ENCODE measurements at places on chromosomes 16 and 17. TPM values are rescaled to one million over a fixed set of nuclear protein-coding genes. Genes with fewer than 3 reads are reported as not detected.

Gene GP2
- total RNA-seq = not detected

- no peak for DNase-seq
Observed at GRCh38 chr16:2467528-2468232, 3.4 kb upstream of the NTN3 start.

Gene SLC6A2
- not detected for total RNA-seq

DNA sequence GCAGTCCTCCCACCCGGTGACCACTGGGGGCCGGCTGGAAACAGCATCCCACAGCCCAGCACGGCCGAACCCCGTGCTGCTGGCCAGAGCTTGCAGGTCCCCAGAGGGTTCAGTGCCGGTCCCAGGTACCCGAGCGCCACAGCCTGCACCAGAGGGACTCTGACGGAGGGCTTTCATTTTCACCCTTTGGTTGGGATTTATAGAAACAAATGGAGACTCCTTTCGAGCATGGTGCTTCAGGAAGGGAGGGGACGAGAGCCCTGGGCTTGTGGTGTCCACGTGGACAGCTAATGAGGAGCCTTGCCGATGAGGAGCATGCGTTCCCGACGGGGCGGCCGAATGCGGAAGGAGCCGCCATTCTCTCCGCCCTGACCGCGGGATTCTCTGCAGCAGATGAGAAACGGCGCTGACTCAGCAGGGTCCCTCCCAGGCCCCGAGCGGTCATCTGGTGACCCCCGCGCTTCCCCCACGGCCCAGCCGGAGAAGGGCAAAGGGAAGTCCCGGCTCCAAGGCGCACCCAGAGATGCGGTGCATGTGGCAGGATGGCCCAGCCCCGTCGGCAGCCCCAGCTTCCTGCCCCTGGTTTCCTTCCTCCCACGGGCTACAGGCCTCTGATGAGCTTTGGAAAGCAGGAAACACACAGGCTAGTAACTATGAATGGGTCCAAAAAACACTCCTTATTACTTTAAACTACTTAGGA is 9.8 kb downstream of the SLC38A10 start:
- peak; percentile 79 for DNase-seq

Gene CCL23
- not detected for total RNA-seq

Gene IL17C
- not detected for total RNA-seq

Gene IGSF6
- total RNA-seq = 0.09 TPM

GRCh38 chr16:67329901-67330300 is 3.3 kb downstream of the LRRC36 start:
- DNase-seq = no peak

- DNase-seq = no peak
Observed at GRCh38 chr16:87127061-87127765, 190.0 kb downstream of the C16orf95 start.

DNA sequence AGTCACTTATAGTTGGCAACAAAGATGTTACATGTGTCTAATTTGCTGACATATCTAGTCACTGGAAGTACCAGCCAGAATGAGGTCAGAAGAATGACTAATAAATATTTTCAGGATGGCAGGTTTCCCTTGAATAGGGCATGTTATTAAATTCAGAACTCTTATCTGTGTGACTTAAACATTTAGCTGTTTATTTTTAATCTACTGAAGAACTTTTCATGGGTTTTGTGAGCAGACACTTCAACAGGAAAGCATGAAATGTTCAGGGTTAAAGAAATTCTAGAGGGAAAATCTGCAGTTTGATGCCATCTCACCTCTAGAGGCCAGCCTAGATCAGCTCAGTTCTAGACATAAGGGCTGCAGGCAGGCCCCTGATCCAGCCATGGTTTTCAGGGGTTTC is 13.2 kb downstream of the JPT2 start:
- DNase-seq = no peak

Gene KRTAP17-1
- total RNA-seq = not detected

DNA sequence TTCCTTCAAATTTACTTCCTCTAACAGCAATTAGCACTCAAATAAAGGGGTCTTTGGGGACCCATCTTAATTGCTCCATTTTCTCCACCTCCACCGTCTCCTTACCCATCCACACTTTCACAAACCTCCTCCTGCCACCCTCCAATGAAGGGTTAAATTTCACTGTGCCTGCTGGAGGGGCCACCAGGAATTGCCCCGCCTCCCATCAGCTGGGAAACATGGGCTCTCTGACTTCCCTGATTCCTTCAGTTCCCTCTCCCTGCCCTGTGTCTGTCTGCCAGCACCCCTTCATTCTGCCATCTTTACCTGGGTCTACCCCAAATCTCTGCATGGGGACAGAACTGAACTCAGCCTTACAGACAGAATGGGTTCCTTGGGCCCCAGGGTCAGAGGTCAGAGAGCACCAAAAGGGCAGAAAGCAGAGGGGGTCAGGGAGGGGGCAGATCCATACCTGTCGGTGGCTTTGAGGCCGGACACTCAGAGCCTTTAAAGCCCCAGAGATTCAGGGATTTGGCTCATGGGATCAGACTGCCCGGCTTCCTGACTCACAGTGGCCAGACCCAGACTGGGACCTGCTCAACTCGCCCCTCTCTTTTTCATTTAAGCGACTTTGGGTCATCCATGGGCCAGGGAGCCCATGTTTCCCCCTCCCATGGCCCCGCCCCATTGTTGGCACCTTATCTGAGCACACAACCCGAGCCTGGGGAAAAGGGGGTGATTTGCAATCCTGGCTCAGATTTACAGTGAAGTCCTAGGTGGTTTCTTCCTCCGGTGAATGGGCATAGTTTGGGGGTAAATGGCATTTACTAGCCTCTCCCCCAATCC is 17.6 kb upstream of the SP2 start:
- DNase-seq = no peak

DNA sequence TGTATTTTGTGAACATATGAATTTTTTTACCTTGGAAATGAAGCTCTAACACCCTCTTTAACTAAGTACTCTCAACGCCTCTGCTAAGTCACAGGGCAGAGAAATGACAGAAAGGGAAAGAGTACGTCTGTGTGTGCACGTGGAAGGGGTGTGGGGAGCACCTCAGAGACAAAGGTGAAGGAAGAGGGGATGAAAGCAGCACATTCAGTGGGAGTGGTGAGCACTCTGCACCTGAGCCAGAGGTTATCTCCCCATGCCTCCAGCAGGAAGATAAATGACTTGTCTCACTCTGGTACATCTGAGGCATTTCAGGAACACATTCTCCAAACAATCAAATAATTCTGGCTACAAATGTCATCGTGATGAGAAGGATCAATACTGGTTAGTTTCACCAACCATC is 15.0 kb downstream of the GNA13 start:
- no peak for DNase-seq

GRCh38 chr16:15567823-15568222 is 75.1 kb downstream of the MARF1 start:
- no peak for DNase-seq

Gene ALDH3A1
- total RNA-seq = not detected

DNA sequence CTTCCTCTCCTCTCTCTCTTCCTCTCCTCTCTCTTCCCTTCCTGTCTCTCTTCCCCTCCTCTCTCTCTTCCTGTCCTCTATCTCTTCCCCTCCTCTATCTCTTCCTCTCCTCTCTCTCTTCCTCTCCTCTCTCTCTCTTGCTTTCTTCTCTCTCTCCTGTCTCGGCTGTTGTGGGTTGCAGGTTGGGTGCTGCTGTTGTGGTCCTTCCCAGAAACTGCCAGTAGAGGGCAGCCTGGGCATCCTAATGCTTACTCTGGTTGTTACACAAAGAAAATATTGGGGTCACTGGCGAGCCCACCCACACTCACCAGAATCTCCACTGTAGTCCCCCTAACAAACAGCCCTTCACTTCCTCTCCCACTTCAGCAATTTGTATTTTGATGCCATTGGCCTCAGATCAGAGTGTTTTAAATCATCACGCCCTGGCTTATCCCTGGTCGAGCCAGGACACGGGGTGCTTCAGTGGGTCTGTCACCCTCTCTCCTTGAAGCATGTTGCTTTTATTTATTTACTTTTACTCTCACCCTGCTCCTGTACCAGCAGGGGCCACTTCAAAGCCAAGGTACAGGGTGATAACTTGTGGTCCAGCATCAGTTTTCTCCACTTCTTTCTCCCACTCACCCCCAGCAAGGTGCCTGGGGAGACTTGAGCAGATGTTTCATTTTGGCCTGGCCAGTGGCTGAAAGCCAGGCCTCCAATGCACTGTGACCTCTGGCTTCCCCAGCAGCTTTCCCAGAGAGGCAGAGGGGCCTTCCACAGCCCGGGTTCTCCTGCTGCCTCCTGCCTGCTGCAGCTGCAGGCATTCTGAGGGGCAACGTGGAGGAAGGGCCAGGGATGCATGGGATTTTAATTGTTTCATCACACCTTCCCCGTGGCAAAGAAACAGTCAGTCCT is 4.7 kb upstream of the MMP15 start:
- peak; percentile 82 for DNase-seq

DNA sequence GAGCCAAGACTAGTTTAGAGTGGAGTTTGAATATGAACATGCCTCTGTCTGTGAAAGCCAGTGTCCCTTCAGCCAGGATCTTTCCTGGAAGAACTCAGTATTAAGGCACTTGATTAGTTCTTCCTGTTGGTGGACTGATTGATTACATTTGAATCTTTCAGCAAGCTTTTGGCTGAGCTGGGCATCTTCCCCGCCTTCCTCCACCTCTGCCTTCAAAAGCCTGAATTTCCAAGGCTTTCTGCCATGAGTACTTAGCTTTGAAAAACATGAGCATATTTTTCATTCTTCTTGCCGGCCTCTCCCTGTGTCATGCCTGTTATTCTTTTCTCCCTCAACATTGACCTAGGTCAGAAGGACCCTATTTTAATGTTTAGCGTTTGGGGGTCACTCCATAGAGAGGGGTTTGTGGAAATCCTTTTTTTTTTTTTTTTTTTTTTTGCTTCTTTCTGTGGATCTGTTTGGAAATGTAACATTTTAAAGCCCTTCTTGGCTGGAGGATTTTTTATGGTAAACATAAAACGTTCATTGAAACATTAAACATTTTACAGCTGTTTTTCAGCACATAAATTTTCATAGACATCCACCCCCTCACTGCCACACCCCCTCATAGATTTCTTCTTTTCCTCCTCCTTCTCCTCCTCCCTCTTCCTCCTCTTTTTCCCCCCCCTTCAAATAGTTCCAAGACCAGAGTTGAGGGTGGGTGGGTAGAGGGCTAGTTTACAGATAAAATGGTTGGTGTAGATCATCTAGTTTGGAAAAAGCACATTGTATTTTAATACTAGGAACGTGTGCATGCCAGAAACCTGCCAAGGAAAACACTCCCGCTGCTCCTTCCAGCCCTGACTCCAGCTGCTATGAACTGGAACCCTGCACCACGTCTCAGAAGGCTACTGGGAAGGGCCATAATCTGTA is 645.9 kb downstream of the WWOX start:
- no peak for DNase-seq

DNA sequence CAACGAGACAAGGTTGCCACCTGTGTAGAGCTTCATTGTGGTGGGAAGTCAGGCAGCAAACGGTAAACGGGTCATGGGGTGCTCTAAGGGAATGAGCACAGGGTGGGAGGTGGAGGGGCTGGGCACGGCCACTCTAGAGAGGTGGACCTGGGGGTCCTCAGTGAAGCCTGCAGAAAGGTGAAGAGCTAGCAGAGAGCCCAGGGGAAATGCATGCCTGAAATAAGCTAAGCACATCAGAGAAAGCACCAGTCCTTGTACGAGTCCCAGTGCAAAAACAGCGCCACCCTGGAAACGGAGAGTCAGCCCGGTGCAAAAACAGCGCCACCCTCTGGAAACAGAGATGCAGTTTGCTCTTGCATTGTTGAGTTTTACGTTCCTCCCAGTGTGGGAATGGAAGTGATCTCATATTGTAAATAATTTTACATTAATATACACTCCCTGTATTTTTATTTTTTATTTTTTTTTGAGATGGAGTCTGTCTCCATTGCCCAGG is 65.0 kb downstream of the TBC1D16 start:
- no peak for DNase-seq

Gene C16orf78
- total RNA-seq = not detected

Gene CPHXL2
- not detected for total RNA-seq

DNA sequence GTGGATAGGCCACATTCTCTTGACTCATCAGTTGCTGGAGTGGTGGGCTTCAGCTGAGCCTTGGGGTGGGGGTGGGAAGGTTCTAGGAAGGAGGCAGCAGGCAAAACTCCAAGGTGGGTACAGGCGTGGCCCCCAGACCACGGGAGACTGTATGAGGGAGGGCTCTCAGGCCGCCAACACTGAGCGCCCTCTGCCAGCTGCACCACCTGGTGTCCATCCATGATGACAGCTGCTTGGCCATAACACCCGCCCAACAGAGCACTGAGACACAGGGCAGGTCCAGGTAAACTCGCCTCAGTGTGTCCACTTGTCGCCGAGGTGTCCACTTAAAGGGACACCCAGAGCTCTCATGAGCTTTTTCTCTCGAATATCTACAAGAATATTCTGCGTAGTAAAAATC is 133.5 kb downstream of the C16orf95 start:
- no peak for DNase-seq

Gene ITGAD
- 0.09 TPM for total RNA-seq

- DNase-seq = peak; percentile 74
Observed at GRCh38 chr17:80991645-80992076, at the start of gene CHMP6. CHMP6 (plus strand) TSS chr17:80991841; CDS start chr17:80991919, 78 bp downstream.

Gene PDILT
- total RNA-seq = not detected

GRCh38 chr16:85894266-85894665 is 4.7 kb upstream of the IRF8 start:
- DNase-seq = no peak

- DNase-seq = no peak
Observed at GRCh38 chr17:77963441-77963840, 4.9 kb downstream of the TNRC6C start.

DNA sequence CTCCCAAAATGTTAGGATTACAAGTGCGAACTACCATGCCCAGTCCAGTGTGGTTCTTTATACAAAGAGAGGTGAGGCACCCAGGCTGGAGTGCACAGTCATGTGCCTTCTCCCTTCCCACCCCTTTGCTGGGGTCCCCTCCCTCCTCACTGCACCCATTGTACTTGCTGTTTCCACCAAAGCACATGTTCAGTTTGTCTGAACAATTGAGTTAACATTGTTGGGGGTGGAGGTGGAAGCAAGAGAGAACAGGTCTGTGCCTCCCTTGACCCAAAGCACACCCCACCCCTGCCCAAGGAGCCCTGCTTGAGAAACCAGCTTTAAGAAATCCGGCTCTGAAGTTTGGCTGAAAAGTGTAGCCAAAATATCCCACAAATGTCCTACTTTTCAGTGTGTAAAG is 142.3 kb upstream of the CDH5 start:
- DNase-seq = no peak

DNA sequence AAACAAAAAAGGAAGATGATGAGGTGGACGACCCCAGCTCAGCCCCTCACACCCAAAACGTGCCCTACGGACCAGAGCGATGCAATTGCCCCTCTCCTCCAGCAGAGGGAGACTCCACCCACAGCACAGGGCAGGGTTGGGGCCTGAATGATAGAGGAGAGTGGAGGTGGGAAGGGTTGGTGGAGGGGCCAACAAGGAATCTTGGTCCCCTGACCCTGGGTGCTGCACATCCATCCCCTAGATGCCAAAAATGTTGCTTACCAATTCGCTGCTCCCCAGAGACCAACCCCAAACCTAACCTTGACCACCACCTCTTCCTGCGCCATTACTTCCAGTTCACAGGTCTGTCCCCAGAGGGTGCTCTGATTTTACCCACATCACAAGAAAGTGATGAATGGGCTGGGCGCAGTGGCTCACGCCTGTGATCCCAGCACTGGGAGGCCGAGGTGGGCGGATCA is 12.9 kb downstream of the P2RX5 start:
- peak; percentile 74 for DNase-seq
